Airway epithelial cell (primary cell): ENCODE measurements at places on chromosomes 13 and 19. TPM values are rescaled to one million over a fixed set of nuclear protein-coding genes. Genes with fewer than 3 reads are reported as not detected.

RASL11A gene
- 0.46 and 1.2 TPM in 2 replicates for total RNA-seq

SIAH3 gene
- total RNA-seq, result not detected in 2 replicates

MTUS2 gene
- under 0.01 TPM in 1 of 2 replicates, not detected in the other for total RNA-seq

DCLK1 gene
- 0.14 TPM in 1 of 2 replicates, not detected in the other for total RNA-seq
